ENCODE measurements at places on chromosomes 11 and 22.

GRCh38 chr11:111633248-111633647, 31.0 kb downstream of the SIK2 start:
- DNase-seq, result no peak

DNA sequence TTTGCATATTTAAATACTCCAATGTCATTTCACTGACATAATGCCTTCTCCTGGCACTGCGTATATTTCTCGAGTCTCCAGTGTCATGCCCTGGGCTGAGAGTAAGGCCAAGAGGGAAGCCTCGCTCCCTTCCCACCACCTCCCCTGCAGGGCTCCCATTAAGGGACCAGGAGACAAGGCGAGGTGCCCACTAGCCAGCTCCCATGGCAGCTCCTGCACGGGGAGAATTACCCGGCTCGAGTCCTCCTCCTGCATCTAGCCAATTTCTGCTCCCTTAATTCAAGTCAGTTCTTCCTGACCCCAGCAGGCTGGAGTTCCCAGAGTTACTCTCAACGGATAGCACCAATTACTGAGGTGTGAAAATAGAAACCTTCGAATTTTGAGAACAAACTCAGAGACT, 31.9 kb downstream of the OPCML start:
- no peak for DNase-seq

DNA sequence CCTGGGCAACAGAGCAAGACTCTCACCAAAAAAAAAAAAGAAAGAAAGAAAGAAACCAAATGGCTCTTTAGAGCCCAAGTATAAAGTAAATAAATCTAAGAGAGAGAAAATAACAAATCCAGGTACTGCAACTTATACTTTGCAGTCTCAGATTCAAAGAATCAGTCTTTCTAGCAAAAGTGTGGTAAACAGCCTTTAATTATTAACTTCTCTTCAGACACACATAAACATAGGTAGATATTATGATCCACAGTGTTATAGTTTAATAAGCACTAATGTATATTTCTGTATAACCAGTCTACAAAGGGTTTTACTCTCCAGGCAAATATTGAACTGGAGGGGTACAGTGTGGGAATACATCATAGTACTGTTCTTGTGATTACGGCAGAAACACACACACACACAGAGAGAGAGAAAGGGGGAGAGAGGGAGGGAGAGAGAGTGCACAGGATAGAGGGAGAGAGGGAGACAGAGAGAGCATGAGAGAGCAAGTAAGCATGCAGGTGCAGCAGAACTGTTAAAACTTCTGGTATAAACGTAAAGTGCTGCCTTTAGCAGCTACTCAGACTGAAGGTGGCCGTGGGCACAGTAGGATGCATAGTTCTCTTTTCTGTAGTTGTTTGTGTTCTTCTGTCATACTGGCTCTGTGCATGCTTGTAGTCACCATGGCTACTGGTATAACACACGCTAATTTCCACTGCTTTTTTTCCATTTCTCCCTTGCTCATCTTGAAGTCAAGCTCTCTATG, 32.3 kb downstream of the MTMR2 start:
- no peak for DNase-seq

- peak; percentile 61 for DNase-seq
Measured at GRCh38 chr11:120184946-120185705, 25.7 kb upstream of the OAF start.

DNA sequence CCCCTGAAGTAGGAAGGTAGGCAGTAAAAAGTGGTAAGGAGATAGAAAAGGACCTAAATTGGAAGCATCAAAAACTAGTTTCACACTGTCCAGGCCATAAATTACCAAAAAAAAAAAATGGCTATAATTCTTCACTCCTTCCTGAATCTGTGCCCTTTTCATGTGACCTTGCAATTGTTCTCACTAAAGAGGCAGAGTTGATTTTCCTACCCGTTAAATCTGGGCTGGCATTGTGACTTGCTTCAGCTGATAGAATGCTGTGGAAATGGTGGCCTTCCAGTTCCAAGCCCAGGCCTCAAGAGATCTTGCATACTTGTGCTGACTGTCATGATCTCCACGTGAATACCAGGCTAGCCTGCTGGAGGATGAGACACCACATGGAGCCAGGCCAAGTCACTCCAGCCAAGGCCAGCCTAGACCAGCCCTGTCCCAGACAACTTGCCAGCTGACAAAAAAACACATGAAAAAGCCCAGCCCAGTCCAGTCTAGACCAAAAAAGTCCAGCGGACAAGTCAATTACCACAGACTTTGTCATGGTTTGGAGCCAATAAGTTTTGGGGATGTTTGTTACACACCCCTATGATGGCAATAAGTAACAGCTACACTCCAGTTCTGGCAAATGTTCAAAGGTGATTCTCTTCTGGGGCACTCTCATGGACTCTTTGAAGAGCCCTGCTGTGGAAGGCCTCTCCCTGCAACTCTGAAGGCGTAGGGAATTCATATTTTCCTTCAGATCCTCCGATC, 51.4 kb upstream of the NUP50 start:
- DNase-seq, result no peak

- no peak for DNase-seq
Measured at GRCh38 chr11:75275581-75275980, 35.0 kb downstream of the TPBGL start.

DNA sequence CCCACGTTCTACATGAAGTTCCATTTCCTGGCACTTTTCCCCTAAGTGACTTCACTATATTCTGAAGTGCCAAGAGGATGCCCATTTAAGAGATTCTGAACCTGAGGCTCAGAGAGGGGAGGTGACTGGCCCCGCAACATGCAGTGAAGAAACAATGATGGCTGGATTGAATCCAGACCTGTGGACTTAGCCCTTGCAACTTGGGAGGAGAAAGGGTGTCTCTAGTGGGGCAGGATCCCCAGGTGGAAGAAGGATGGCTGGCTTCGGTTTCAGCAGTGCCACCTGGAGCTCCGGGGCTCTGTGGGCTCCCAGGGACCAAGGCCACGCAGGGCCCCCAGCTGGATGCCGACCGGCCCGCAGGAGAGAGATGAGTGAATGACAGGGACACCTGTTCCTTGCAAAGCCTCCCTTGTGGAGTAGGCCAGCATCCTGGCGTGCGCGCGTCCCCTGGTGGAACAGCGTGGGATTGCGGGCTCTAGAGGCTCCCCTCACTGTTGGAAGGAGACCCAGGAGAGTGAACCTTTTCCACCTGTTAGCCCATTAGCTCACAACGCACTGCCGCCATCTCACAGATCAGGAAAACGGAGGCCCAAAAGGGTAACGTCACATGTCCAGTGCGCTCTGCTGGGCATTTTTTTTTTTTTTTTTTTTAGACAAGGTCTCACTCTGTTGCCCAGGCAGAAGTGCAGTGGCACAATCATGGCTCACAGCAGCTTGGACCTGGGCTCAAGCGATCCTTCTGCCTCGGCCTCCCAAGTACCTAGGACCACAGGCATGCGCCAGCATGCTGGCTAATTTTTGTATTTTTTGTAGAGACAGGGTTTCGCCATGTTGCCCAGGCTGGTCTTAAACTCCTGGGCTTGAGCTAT, 104.7 kb downstream of the KIAA1671 start:
- peak; percentile 36 for DNase-seq

- no peak for DNase-seq
Measured at GRCh38 chr11:77142091-77142975, 14.3 kb downstream of the MYO7A start.

GRCh38 chr11:79007771-79008402, 432.9 kb downstream of the TENM4 start:
- DNase-seq, result no peak

DNA sequence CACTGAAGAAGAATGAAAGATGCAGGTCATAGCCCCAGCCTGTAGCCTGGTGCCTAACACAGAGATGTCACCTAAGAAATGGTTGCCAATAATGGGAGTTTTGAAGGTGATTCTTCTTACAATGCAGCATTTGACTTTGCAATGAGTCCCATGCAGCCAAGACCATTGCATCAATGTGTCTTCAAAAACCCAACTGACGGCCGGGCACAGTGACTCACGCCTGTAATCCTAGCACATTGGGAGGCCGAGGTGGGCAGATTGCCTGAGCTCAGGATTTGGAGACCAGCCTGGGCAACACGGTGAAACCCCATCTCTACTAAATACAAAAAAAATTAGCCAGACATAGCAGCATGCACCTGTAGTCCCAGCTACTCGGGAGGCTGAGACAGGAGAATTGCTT, 89.3 kb upstream of the ASPHD2 start:
- DNase-seq, result no peak

DNA sequence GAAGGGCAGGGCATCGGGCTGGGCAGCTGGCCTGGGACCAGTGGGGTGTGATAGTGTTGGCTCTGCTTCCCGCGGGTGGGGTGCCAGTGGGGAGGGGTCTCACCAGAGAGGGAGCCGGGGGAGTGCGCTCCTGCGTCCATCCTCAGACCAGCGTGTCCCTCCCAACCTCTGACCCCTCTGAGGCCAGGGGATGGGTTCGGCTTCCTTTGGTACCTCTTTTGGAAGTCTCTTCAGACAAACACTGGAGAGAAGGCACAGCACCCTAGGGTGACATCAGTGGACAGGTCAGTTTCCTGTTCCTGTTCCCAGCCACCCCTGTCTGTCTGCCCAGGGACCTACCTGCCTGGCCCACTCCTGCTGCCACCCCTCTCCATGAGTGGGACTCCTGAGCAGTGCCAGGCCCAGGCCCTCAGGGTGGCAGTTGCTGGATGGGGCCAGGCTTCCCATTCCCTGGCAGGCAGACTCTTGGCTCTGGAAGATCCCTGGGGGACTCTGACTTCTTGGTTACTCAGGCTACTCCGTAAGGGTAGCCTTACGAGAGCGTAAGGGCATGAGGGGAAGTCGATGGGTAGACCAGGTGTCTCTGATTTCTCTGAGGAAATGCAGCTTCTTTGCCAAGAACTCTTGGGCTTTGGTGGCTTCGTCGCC, 2.6 kb downstream of the TAGLN start:
- DNase-seq, result no peak

DNA sequence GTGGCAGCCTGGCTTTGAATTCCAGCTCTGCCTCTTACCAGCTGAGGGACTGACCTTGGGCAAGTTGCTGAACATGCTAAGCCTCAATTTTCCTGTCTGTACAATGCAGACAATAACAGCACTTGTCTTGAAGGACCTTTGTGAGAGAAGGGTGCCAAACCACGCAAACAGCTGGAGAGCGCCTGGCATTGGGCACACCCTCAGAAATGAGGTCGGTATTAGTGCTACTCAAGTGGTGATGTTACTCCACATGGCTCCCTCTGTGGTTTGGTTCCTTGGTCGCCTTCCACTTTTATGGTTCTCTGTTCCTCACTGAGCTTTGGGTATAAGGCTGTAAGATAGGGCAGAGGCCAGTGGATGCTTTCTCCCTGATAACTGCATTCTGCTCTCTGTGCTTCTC, 8.2 kb downstream of the UBASH3B start:
- no peak for DNase-seq

GRCh38 chr11:34052608-34053160, 1.2 kb downstream of the CAPRIN1 start:
- DNase-seq, result no peak

- DNase-seq, result no peak
Measured at GRCh38 chr22:47547881-47548650, 785.6 kb downstream of the TBC1D22A start.

DNA sequence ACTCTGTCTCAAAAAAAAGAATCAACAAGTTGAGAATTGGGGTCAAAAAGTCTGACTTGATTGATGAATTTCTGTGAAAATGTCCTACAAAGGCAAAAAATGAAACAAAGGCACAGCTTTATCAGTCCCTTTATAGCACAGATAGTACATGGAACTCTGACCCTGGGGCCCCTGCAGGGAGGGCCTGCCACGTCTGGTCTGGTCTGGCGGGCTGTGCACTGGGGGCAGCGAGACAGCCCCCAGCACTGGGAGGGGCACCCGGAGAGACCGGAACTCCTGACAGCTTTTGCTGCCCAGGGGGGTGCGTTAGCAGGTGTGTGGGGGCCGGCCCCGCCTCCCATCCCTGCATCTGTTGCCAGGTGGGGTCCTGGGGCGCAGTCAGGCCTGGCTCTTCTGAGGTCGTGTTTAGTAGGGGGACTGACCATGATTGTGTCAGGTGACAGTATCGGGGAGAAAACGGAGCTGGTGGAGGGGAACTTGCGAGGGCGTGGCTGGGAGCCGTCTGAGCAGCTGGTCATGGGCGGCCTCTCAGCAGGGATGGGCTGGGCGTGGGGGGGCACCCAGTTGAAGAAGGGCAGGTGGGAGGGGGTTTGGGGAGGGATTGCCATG, 51.7 kb downstream of the GRAMD4 start:
- DNase-seq, result no peak

DNA sequence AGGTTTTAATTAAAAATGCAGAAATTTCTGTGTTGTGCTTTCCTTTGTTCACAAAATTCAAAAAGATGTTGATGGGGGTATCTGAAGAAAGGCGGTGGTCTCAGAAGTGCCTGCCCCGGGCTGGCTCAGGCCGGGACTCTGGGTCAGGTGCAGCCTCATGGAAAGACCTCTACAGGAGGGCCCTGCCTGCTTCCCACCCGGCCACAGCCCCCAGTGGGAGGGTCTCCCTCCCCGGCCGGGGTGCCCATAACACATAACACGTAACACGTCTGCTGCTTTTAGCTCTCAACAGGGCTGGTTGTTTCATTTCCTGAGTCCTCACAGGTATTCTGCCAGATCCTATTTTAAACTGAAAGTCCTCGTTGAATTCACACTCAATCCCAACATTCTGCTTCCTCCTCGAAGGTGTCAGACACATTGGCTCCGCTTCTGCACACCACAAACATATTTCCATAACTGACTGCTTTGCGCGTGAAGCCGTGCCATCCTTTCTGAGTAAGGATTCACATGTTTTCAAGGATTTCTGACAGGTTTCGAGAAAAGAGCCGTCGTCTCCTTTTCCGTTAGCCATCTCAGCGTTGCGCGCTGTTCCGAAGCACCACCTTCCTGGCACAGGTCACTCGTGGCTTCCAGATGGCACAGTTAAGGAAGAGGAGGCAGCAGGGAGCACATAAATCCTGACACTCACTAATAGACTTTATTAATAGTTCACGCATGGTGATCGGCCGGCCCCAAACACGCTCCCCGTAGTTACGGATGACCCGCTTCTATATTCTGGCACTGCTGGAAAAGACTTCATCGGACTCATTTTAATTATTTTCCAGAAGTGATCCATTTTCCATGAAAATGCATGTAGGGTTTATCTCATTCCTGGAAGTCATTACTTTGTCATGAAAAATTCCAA, 569.3 kb downstream of the BRD1 start:
- DNase-seq, result no peak

DNA sequence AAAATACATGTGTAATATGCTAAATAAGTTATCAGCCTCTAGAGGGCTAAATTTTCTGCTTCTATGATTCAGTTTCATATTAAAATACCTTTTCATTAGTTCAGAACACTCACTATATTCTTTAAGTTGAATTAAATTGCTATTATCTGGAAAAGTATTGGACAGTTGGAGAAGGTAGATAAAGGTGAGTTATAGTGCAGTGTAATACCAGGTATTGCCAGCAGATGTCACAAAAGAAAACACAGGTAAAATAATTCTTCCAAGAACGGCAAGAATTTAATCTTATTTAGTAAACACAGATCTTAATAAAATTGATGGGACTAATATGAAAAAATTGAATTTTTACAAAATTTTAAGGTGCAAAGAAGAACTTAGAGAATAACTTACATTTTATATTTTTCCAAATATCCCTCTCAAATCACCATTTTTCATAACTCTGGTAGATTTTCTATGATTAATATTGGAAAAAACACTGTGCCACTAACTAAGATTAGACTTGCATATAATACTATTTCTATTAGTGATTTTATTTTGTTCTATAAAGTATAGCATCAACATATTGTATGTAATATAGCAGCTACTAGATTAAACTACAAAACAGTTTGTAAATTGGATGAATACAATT, 1.7 kb upstream of the LRRC4C start:
- no peak for DNase-seq

- DNase-seq, result no peak
Measured at GRCh38 chr22:50630376-50630775, 2.4 kb upstream of the ARSA start.
